ENCODE measurements at places on chromosomes 13 and 19. TPM values are rescaled to one million over a fixed set of nuclear protein-coding genes. Genes with fewer than 3 reads are reported as not detected.

Gene NLRP12
- 0.67 TPM for total RNA-seq

Gene ZNF772
- total RNA-seq = 14.1 TPM

Gene PPM1N
- 1.5 TPM for total RNA-seq

Gene ICAM4
- not detected for total RNA-seq

Gene TEKTIP1
- total RNA-seq = 2.4 TPM

Gene ACP7
- not detected for total RNA-seq

Gene MBD3
- 58.7 TPM for total RNA-seq

Gene RDH8
- not detected for total RNA-seq

Gene PCSK4
- 11.6 TPM for total RNA-seq

Gene ZNF154
- total RNA-seq = 0.57 TPM

Gene CATSPERD
- total RNA-seq = not detected

Gene SOHLH2
- total RNA-seq = not detected

Gene ATXN8OS
- total RNA-seq = not detected

Gene PCDH8
- not detected for total RNA-seq

Gene OR7D2
- total RNA-seq = not detected

Gene ATF5
- total RNA-seq = 16.9 TPM

Gene YJEFN3
- 5.8 TPM for total RNA-seq
